ENCODE measurements at places on chromosomes 5 and 9.

DNA sequence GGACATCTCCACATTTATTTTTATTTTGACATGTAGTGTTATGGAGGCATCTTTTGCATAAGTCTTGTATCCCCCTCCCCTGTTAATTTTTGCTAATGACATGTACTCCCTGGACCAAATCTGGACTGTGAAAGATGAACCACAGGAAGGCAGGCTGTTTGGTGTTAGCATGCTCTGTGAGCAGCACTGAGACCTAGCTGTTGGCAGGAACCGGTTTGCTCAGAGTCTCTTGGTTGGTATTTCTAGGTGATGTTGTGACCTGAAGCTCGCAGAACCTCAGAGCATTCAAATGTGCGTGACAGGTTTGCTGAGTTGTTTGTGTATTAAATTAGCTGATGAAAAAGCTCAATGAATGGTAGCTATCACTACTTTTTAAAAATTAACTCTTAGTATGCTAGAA, 53.6 kb upstream of the PHF2 start:
- no peak for DNase-seq

DNA sequence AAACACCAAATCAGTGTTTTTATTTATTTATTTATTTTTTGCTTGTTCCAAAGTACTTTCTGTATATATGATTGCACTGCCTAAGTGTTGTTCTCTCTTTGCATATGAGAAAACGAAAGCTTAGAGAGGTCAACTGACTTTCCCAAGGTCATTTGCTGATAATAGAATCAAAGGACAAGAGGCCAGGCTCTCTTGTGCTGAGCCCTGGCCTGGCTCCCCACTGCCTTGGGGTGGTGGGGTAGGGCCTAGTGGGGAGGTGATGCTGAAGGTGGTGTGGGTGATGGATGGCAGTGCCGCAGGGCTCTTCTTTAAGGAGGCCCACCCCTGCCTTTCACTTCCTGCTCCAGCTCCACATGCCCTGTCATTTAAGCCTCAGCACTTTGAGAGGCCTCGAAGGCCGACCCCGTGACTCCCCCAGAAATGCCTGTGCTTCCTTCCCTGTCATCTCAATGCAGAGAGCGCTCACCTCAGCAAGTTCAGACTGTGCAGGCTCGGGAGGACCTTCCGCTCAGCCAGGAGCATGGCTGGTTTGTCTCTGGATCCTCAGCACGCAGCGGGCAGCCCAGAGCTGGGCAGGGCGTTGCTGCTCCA, 59.5 kb downstream of the SMIM23 start:
- DNase-seq, result no peak

DNA sequence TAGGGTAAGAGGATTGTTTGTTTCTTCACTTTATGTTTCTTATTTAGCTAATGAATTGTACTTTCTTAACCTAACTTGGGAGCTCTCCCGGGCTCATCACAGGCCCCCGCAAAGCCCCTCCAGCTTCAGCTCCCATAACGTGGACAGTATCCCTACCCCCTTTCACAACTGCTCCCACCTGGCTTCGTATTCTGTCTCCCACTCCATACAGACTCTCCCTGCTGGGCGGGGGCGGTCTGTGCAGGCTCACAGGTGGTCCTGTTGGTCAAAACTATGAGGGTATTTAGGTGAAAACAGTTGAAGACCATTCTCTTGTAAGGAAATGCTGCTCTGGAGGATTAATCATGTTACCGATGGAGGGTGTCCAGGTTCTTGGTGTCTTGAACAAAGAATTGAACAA, 805.3 kb downstream of the SEMA5A start:
- DNase-seq, result no peak

DNA sequence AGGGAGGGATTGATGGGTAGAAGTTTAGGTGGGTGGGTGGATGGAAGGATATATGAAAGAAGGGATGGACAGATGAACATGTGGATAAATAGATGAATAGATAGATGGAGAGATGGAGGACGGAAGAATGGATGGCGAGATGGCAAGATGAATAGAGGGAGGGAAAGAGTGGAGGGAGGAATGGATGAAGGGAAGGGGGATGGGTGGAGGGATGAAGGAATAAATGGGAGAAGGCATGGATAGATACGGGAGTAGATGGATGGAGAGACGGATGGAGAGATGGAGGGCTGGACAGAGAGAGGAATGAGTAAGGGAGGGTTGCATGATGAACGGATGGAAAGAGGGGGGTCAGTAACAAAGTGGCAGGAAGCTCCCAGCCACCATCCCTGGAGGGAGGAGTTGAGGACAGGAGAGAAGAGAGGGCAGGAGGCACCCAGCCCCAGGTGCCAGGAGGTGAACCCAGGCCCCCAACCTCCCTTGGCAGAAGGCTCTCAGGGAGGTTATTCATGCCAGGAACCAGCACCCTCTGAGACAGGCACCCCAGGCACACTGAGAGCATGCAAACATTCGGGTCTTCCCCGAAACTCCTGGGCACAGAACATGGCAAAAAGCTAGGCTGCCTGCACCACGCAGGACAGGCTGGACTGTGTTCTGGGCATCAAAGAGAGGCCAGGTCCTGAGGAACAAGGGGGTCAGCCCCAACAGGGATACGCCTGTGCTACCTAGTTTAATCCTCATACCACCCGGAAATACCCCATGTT, 9.1 kb downstream of the SARDH start:
- no peak for DNase-seq

- no peak for DNase-seq
Measured at GRCh38 chr5:73061593-73061992, 58.8 kb upstream of the TMEM171 start.

DNA sequence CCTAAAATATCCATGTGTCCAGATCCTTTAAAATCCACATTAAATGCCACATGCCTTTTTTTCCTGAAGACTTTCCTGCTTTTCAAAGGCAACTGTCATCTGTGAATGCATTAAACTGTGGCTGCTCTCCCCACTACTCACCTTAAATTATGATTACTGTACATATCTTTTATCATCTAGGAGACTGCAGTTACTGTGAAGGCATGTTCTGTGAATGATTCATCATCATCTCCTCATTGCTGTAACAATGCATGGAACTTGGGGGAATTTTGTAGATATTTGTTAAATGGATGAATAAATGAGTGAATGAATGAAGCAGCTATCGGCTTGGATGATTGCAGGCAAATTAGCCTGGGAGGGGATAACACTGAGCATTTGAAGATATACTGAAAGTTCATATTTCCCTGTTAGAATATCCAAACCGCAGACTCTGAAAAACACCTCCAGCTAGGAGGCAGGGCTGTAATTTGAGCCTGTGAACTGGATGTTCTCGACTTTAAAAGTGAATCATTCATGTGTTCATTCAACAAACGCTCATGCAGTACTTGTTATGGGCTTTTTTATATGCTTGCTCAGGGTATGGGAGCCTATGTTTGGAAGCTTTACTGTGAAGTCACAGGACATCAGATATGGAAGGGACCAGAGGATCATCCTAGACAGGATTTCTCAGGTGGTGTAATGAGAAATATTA, 519.2 kb downstream of the KIF4B start:
- no peak for DNase-seq

GRCh38 chr5:78487846-78488245, 127.4 kb downstream of the SCAMP1 start:
- DNase-seq, result no peak

DNA sequence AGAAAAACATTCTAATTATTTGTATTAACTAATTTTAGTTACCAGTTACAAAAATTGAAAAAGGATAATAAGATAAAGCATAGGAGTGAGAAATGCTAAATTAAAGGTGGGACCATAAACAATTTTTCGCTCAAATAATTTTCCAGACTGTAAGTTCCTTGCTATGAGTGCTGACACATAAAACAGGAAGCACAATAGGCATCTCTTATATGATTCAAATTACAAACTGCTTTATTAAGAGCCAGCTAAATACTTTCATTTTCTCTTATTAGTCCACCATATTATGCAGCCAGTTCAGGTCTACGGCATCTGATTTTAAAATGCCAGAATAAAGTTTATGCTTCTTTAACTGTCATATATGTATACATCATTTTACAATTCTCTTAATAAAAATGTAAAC, 4.4 kb downstream of the RC3H2 start:
- DNase-seq, result no peak

GRCh38 chr5:180396926-180397325, 43.8 kb upstream of the GFPT2 start:
- no peak for DNase-seq

- DNase-seq, result no peak
Measured at GRCh38 chr9:121609822-121610637, 41.4 kb upstream of the DAB2IP start.

GRCh38 chr5:118960557-118960956, 27.8 kb downstream of the DTWD2 start:
- no peak for DNase-seq

GRCh38 chr5:150046031-150046430, 40.3 kb downstream of the CSF1R start:
- DNase-seq, result no peak

- DNase-seq, result no peak
Measured at GRCh38 chr5:5026409-5026785, 113.7 kb upstream of the ADAMTS16 start.

DNA sequence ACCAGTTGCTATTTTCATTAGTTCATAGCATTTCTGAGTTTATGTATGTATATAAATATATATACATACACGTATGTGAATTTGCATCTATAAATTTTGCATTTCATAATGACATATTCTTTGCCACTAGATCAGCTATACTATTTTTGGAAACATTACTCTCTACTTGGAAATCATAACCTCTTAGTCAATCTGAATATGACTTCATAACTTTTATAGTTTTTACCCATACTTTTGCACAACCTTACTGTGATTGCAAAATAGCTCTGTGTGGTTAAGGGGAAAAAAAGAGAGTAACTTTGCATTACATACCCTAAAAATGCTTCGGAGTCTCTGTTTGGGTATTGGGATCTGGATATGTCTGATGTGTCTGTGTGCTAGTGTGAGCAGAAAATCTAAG, 44.9 kb upstream of the ADAMTSL1 start:
- no peak for DNase-seq

- no peak for DNase-seq
Measured at GRCh38 chr9:99465231-99465907, 243.3 kb downstream of the SEC61B start.

GRCh38 chr9:76796296-76796695, 32.1 kb downstream of the PCA3 start:
- DNase-seq, result no peak

Measured in activated CD4-positive, alpha-beta T cell treated with anti-CD3 and anti-CD28 coated beads, Interleukin-2, amount 50 U/mL, for 24 hours (primary cell).